ENCODE measurements at places on chromosomes 11 and 22.

- peak; percentile 82 for DNase-seq
These were observed 78.7 kb upstream of the PPARA start for GRCh38 chr22:46071451-46072109.

DNA sequence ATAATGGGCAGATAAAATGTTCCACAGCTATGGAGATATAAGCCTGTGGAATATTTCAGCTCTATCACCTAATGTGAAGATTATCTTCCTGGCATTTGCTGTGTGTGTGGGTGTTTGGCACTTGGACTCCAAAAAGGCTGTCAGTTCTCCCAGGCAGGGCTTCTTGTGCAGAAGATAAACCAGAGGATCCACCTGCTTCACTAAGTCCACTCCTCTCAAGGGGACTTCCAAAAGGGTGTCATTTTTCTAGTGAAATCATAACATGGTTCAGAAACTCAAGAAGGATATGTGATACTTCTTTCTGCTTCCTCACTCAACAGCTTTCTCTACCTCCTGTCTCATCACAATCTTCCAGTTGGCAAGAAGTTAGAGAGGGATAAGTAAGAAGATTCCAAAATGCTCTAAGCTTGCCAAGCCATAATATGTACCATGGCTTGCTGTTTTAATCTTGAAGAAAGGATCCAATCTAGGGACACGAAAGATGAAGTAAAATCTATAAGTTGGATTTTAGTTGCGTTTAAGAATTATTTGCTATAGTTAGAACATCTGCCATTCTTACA is 206.2 kb upstream of the MTMR2 start:
- no peak for DNase-seq

DNA sequence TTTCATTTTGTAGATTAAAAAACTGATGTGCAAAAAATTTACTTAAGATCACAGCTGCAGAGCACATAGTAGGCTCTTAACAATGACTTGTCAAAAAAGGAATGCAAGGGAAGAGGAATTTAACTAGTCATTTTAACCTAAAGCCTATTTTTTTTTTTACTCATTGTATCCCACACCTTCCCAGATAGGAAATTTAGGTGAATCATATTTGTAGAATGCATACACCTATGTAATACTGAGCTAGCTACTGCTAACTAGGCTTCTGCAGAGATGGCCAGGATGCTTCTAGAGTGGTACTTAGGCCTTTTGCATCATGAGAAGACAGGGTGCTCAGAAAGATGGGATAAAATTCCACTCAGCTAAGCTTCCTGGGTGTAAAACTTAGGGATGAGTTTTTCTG is 387.3 kb downstream of the AASDHPPT start:
- peak; percentile 7 for DNase-seq

DNA sequence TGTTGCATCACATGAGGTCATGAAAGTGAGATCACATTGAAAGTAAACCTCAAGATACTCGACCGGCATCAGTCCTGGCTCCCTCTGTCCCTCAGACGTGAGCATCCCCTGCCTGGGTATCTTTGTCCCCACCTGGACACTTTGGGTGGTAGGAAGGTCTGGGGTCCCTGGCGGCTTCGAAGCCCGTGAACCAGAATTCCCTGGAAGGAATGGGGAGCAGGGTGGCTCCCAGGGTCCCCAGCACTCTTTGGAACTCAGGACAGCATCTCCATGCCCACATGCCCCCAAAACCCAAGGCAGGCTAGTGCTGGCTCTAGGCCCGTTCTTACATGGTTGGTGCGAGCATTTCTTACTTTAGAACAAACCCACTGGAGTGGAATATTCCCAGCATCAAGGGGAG is 7.5 kb downstream of the DERL3 start:
- no peak for DNase-seq

DNA sequence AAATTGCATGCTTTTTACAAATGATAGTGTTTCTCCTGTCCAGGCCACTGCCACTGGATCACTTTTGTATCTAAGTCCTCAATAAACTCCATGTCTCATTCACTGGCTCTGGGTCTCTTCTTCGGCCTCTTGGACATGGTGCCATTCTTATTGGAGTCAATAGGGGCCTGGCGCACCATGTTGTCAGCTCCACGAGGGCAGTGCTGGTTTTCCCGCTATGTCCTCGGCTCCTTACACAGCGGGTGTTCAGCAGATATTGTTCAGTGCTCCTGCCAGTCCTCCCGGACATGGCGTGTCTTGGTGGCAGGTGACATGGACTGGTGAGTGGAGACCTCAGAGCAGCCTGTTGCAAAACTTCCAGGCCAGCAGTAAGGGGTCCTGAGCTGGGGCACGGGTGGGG is 3.6 kb upstream of the FAM118A start:
- DNase-seq = no peak

- DNase-seq = no peak
These were observed 7.4 kb downstream of the CAPN5 start for GRCh38 chr11:77074205-77074604.

DNA sequence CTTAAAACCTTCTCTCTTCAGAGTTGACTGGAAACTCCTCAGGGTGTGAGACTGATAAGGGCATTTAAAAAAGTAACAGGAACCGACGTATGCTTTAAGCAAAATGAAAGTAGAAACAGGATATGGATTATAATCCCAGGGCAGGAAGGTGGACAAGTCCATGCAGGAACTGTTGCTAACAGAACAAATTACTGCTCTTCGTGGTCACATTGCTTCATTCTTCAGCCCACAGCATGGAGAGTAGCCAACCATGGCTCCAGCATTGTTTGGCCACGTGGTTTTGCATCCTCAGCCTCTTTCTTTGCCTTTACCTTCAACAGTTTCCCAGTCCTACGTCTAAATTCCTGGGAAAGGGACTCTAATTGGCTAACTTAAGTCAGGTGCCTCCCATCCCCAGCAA is 563.1 kb upstream of the ISX start:
- no peak for DNase-seq

Measured in RCC 7860 (cell line).